Fibroblast of skin of left biceps (primary cell): ENCODE measurements at places on chromosomes 6 and 20.

DNA sequence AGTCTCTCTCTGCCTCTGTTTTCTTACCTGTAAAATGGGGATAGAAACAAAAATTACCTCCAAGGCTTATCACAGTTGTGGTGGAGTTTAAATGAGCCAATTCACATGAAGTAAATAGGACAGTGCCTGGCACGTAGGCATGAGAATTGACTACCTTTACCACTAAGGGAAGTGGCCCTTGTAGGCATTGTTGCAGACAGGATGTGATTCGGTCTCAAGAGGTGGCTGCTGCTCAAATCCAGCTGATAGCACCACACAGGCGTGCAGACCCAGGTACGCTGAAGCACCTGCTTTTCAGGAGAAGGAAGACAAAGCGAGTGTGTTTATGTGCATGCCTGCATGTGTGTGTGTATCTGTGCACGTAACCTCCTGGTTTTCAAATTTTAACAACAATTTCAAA lies 108.6 kb downstream of the EYA2 start:
- DNase-seq, result no peak

DNA sequence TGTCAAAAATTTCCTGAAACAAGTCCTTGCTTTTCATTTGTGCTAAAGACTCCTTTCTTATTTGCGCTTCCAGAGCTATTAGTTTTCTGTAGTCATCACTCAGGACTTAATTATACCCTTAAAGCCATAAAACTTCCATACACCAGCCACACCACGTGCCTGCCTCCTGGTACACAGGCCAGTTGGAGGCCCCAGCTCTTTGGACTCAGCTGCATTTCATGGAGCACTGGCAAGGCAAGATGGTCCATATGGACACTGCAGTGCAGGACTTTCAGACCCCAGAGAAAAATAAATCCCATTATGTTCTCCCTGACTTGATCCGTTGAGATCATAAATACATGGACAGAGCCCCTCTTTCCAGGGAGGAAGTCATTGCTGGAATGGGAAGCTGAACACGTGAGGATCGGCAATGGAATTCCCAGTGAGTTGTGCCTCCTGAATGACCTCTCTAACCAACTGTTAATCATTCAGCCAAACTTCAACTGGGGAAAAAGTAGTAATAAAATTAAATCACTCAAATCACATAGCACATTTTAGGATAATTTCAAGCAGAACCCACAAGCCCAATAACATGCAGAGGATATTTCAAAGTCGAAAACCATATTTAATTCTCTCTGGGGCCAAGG lies 173.1 kb downstream of the HACE1 start:
- DNase-seq, result no peak

- no peak for DNase-seq
Measured at GRCh38 chr6:6393069-6393529, 72.6 kb upstream of the F13A1 start.

DNA sequence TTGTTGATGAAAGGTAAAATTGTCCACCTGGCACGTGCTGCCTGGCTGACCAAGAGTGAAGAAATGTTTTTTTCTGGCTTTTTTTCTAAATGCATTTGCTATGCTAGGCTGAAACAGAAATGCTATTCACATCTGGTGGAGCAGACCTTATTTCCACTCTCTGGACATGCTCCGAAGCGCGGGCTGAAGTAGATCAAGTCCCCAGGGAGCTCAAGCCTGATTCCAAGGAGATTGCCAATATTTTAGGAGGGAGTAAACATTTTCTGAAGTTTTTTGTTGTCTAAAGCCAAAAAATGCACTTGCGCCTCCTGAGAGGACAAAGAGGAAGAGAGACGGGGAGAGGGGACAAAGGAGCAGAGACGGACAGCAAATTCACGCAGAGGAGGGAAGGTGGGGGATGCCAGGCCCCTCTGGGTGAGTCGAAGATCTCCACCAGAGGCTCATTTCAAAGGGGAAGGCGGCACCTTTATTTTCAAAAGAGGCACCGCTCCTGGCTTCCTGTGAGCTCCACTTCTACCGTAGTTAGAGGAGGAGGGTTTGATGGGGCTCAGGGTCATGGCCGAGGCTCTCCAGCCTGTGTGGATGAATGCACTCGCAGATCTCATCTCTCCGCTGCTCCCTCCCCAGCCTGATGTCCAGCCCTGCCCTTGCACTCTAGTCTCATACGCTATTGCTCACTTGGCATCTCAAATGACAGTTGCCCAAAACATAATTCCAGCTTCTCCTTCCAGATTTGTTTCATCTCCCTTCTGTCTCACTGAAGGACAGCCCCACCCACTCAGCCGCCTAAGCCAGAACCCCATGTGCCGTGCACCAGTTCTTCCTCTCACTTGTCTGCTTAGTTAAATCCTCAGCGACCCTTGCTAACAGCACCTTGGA lies 23.1 kb upstream of the SMOC2 start:
- DNase-seq, result no peak

DNA sequence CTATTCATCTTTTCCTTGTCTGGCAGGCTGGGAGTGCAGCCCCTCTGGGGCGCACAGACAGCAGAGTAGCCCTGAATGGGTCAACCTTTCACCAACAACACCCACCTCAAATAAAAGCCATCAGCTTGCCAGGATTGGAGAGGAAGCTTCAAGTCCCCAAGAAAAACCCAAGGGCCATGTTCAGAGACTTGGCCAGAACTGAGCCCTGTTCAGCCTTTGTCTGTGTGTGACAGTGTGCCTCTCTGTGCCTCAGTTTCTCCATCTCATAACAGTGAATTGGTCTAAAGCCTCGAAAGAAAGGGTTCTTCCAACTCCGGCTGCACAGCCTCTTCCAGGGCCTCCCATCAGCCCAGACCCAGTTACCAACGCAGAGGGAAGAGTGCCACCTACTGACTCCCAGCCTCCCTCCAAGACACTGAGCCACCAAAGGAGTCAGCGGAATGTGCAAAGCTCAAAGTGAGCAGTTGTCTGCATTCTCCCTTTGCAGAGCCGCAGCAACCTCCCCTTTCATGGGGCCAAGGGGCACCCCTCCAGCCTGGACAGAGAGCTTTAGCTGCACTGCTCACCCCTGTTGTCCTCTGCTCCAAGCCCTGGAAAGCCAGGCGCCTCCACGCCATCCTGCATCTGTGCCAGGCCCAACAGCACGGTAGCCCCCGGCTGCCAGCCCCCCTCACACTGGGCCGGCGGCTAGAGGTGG lies 82.7 kb upstream of the TOP1 start:
- DNase-seq, result no peak

- no peak for DNase-seq
Measured at GRCh38 chr20:19249106-19249879, 36.9 kb downstream of the SLC24A3 start.

DNA sequence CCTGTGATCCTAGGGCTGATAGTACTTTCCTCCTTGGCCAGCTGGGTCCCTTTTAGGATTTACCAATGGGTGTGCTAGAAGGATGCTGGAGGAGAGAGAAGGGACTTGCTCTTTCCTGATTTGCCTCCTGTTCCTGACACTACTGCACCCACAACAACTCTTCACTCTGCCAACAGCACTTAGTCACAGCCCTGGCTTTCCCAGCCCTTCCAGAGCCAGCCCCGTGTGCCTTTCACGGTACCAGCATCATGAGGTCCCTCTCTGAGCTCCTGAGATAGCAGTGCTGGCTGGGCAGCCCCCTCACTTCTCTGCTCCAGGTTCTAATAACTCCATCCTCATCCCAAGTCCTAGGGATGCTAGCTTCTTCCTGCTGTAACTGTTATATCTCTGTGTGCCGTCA lies 80.9 kb downstream of the DNAH8 start:
- no peak for DNase-seq

DNA sequence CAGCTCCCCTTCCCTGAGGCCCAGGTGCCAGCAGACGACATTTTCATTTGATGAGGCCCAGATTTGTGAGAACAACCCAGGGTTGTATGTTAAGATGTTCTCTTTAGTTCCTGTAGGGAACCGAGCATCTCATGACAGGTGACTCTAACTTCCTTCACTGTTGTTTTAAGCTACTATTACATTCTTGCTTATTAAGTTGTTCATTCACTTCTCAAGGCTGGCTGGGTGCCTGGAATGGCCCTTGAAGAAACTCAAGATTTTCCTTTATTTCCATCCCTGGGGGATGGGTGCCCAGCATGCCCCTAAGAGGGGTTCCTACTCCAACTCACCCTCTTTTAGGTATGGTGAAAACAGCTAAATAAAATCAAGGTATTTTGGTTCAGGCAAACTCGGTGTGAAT lies 111.5 kb upstream of the SYNDIG1 start:
- DNase-seq, result no peak

DNA sequence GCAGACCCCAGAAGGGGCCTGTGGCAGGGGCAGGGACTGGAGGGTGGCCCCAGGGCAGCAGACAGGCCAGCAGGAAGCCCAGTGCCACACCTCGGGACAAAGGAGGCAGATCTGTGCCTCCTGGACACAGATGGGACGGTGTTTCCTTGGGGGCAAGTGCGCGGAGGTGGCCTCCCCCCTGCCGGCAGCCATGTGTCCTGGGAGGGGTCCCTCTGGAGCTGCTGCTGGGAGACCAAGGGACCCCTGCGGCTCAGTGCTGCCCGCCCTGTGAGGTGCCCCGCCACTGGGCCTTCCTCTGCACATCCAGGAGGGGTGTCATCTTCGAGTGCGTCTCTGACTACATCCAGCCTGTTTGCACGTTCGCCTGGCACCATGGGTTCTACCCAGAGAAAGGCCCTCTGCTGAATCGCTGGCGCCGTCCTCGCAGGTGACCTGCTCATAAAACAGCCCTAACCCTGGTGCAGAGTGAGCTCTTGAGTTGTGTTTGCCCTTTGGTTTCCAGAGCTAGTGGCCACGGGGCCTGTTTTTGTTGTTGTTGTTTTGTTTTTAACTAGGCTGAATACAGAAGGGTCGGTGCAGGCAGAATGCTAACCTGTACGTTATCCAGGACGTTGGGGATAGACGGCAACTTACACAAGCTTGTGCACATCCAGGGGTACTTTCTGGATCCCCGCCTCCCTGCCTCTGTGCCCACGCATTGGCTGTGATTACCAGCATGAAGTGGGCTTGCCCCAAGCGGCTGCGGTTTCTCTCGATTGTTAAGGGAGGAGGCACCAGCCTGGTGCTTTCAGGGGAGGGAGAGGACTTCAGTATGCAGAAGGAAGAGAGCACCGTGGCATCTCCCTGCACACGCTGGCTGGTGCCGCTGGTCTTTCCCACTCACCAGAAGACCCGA lies 1.3 kb upstream of the KCNQ2 start:
- no peak for DNase-seq

DNA sequence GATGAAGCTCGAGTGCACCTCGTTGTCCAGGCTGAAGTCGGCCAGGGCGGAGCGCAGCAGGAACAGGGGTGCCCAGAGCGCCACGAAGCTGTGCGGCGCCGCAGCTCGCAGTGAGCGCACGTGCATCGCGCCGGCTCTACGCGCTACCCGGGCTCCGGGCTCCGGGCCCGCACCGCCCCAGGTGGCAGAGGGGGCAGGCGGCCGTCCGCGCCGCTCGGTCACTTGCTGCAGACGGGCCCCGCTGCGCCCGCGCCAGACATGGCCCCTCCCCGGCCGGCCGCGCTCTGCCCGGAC lies 497 bp downstream of the BMP7 start:
- no peak for DNase-seq

DNA sequence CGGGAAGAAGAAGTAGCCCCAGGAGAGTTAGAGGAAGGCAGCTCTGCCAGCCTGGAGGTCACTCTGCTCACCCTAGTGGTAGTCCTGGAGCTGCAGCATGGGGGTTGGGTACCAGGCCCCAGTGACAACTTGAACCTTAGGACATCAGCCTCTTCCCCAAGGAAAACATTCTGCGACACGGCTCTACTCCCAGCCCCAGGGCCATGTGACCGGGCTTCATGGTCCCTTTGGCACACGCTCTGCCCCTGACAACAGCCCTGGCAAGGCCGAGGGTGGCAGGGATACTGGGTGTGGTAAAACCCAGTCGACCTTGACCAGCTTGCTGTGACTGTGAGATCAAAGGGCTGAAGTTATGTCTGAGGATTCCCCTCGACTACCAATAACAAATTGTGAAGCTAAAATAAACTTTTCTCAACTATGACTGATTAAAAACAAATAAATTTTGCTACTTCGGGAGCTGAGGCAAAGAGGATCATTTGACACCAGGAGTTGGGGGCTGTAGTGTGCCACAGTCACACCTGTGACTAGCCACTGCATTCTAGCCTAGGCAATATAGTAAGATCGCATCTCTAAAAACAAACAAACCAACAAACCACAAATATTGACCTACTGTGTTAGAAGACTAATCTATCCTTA lies 24.4 kb upstream of the ARID1B start:
- DNase-seq, result no peak
